ENCODE measurements at places on chromosomes 6 and 20.

DNA sequence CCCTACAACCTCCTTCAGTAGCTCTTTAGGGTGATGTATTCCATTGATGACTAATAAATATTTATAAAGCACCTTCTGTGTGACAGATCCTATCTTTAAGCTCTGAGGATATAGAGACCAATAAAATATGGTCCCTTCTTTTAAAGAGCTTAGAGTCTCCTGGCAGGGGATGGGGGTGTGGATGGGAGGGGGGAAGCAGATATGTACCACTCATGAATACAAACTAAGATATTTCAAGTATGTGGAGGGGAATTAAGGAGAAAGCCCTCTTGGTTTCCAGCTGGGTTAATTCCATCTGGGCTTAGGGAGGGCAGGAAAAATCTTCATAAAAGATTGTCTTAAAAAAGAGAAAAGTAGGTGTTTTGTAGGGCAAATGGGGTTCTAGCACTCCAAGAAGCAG, 21.6 kb upstream of the FBXO9 start:
- DNase-seq, result no peak

DNA sequence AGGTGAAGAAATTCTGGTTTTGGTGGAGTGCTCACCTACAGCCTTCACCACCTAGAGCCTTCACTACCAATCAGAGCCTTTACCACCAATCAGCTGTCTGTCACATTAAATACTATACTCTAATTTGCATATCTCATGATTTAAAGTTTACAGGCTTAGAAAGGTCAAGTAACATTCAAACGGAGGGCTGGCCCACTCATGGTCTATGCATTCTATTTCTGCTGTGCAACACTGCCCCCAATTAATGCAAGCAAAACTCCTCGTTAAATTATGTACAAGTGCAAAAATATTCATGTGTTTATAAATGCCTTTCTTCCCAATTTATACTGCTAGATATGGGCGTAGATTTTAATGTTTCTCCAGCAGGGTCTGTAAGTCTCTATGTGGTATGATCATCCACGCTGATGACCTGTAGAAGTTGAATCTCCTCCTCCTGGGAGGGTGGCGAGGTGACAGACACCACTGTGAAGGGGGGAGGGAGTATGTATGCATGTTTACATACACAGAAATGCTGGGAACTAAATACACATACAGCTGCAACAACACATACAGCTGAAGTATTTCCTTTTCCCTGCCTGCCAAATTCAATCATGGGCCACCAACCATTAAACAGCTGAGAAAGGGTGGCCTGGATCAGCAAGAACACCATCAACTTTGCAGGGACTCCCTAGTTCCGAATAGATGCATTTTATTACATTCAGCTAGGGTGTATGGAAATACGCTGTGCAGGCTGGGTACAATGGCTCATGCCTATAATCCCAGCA, 13.1 kb downstream of the RRAGD start:
- DNase-seq, result no peak

DNA sequence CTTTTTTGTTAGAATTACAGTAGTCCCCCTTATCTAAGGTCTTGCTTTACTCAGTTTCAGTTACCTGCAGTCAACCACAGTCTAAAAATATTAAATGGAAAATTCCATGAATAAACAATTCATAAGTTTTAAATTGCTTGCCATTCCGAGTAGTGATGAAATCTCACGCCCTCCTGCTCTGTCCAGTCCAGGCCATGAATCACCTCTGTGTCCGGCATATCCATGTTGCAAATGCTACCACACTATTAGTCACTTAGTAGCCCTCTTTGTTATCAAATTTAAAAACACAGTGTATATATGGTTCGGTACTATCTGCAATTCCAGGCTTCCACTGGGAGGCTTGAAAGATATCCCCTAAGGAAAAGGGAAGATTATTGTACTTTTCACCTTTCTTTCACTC, 164.6 kb upstream of the FAM83B start:
- no peak for DNase-seq

GRCh38 chr6:20404641-20405032, 3.0 kb downstream of the E2F3 start:
- DNase-seq, result peak; percentile 85

GRCh38 chr20:22914291-22914690, 120.8 kb upstream of the SSTR4 start:
- no peak for DNase-seq

GRCh38 chr6:21885532-21886114, 292.1 kb downstream of the SOX4 start:
- peak; percentile 70 for DNase-seq

GRCh38 chr6:134447883-134448387, 130.0 kb upstream of the SGK1 start:
- DNase-seq, result no peak

GRCh38 chr6:44474643-44475042, 87.1 kb downstream of the CDC5L start:
- DNase-seq, result no peak

DNA sequence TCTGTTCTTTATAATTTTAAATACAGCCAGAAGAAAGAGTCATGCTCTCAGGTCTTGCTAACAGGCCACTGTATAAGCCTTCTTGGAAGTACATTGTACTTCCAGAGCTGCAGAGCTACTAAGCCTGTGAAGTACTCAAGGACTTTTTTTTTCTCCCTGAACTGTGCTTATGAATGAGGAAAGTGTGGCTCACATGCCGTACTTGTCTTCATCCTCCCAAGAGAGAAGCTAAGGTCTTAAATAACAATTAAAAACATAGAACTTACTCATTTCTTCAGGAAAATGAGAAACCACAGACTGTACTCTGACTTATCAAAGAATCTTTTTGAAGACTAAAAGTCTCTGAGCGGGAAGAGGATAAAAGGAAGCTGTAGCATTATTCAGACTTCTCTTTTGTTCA, 218.3 kb downstream of the HTR1B start:
- DNase-seq, result no peak

- no peak for DNase-seq
Measured at GRCh38 chr6:56947924-56948323, 7.0 kb upstream of the BEND6 start.
